ENCODE measurements at places on chromosomes 3 and 15.

GRCh38 chr3:44969828-44970179, 6.2 kb downstream of the ZDHHC3 start:
- DNase-seq: no peak

DNA sequence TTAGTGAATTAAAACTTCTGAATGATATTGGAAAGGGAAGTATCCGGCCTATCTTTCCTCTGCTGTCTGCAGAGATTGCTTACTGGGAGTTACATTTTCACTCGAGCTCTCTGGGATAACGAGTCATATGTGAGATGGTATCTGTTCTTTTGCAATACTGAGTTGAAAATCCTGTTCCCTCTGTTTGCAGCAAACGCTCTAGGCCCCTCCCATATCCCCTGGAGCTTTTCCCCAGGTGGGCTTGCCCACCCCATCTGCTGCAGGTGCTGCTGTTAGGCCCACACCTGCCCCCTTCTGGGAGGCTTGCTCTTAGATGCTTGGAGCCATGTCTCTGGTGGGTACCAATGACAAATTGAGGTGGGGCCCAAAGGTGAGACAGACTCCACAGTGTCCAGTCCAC, 42.7 kb upstream of the MTMR10 start:
- peak; percentile 17 for DNase-seq

- no peak for DNase-seq
Observed at GRCh38 chr3:16300881-16301359, 35.9 kb downstream of the OXNAD1 start.

GRCh38 chr3:150747886-150748683, 14.9 kb downstream of the SIAH2 start:
- DNase-seq: no peak

DNA sequence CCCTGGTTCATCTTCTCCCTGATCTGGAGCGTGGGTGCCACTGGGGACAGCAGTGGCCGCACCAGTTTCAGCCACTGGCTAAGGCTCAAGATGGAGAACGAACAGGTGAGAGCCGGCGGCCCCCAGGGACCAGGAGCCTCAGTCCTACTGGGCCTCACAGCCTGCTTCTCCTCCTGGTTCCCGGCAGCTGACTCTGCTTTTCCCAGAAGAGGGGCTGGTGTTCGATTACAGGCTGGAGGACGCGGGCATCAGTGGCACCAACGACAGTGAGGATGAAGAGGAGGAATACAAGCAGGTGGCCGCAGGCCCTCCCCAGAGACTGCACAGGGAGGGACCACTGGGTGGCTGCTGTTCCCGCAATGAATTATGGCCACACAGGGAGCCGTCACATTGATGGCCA, 54.4 kb downstream of the DNAH1 start:
- DNase-seq: no peak

- DNase-seq: no peak
Observed at GRCh38 chr3:13768453-13768852, 111.4 kb downstream of the WNT7A start.

DNA sequence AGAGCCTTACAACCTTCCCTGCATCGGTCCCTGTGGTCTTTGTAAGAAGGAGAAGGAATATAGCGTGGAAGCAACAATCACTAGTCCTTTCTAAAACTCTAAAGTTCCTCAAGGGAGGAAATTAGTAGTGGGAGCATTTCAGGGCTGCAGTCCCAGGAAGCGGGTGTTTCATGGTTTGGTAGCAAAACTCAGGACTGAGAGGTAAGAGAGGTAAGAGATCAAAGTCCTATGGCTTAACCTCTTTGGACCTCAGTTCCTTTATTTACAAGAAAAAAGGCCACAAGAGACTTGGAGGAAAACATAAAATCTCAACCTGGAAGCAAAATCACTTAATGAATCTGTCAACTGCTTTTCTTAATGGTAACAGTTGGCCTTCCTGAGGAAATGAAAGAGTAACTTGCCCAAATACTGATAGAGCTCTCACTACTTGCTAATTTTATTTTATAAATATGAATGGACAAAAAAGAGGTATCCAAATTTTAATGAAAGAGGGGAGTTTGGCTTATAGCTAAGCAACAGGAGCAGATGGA, 14.3 kb downstream of the LRRC28 start:
- DNase-seq: no peak

GRCh38 chr15:61049028-61049427, 180.1 kb downstream of the RORA start:
- DNase-seq: no peak

GRCh38 chr3:99706410-99706809, 68.0 kb downstream of the COL8A1 start:
- DNase-seq: no peak

All from bronchial epithelial cell (primary cell).